ENCODE measurements at places on chromosomes 3 and 15.

DNA sequence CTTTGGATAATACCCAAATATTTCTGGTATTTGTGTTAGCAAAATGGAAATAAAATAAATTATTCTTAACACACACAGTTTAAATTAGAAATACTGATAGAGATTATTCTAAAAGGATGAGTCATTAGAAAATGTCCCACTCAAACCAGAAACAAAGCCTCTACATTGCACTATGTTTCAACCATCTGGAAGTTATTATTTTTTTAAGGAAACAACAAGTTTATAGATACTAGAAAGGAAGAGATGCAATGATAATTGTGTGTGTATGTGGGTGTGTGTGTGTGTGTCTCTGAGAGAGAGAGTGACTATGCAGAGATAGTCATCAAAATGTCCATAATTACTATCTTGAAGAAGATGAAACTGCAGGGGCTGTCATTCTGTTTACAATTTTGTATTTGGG lies 1340.5 kb downstream of the ROBO1 start:
- no peak for DNase-seq

DNA sequence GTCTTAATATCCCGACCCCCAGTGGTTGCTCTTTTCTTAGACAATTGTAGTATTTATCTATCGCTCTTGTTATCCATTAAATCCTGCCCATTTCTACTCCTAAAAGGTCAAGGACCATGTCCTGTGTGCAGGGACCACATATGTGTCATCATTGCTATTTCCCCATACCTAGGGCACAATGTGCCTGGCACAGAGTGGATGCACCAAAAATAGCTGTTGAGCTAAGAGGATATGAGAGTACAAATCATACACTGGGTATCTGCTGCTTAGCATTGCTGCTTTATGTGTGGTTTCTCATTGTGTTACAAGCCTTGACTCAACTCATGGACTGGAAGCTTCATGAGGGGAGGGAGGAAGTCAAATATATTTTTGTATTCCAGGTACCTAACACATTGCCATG lies 3.4 kb upstream of the MITF start:
- no peak for DNase-seq

- no peak for DNase-seq
Measured at GRCh38 chr3:24225385-24225950, 269.2 kb downstream of the THRB start.

- DNase-seq = no peak
Measured at GRCh38 chr3:175777495-175777894, 918.4 kb downstream of the NAALADL2 start.

DNA sequence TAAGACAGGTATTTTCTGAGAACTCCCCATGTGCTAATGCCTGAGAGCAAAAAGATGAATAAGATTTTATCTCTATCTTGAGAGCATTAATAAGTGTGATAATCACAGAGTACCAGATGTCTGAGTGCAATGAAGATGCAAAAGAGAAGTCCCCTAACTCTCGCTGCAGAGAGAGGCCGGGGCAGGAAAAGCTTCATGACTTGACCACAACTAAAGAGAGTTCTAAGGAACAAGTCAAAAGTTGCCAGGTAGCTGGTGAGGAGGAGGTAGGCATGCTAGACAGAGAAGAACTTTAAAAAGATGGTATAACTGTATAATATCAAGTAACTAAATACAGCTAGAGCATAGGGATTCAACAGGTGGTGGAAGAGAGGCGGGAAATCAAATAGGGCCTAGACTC lies 28.8 kb downstream of the MTMR10 start:
- no peak for DNase-seq

DNA sequence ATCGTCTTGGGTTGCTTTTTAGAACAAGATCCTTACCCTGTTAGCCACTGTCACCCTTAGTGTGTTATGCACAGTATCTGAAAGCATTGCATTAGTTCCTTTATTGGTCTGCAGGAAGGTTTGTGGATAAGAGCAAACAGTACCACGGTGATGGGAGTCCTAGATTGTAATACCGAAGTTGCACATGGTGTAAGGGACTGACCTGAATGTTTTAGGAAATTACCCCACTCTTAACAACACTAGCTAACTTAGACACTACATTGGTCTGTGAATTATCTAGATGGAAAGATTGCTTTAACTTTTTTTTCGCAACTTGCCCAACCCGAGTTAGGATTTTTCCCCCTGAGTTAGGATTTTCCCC lies 1.3 kb downstream of the STT3B start:
- no peak for DNase-seq

- no peak for DNase-seq
Measured at GRCh38 chr15:40011303-40011702, 27.7 kb downstream of the SRP14 start.

DNA sequence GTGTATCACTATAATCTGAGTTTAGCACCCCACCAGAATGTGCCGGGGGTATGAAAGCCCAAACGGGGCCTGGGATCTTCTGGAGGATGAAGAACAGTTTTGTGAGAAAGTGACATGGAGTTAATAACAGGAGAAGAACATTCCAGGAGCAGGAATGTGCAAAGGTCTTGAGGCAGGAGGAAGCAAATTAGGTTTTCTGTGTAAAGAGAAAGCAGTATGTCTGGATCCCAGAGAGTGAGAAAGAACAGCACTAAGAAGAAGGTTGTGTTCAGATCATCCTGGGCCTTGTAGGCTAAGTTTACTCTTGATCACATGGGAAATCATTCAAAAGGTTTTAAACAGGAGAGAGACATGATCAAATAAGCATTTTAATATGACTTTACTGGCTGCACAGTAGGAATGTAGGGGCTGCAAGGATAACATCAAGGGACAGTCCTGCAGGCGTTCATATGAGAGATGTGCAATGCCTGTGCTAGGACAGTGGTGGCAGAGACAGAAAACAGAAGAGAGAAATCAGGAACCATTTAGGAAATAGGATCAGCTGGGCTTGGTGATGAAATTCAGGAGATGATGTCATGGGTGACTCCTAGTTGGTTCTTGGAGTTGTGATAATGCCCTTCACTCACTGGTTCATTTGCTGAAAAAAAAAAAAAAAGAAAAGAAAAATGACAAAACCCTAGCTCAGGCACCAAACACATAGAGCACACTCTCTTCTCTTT lies 113.5 kb downstream of the TNIK start:
- DNase-seq = no peak

GRCh38 chr15:85494048-85494777 lies 113.8 kb downstream of the AKAP13 start:
- no peak for DNase-seq

- DNase-seq = no peak
Measured at GRCh38 chr3:13219902-13220296, 146.7 kb upstream of the IQSEC1 start.

DNA sequence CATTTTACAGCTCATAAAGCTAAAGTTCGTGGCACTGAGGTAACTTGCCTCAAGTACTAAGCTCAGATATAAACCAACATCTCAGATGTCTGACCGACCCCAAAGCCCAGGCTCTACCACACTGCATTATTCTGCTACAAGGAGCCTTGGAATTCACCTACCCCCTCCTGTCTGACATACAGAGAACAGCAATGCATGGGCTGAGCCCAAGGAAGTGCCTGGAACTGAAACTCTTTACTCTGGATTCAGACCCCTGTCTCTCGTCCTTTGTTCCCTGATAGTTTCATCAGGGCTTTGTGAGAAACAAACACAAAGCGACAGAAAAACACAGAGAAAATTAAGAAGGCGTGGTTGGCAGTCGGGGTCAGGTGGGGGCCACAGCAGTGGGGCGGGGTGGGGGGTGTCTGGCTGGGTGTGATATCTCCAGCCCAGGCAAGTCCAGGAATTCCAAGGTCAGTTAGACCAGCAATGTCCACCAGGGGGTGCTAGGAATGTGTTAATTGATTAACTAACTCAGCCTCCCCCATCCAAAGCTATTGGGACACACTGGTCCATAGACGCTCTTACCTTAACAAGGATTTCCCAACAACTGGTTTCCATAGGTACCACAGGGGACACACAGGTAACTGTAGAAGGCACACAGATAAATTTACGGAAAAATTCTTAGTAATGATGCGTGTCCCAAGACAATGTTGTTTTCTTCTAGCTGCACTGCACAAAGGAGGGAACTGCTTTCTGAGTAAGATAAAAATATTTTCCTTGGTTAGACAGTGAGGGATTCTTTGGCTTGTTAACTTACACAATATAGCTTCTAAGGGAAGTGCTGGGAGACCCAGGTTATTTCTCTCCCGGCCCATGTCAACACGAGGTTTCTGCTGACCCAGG lies 18.8 kb upstream of the SSUH2 start:
- DNase-seq = peak; percentile 7

GRCh38 chr15:53130943-53131342 lies 340.8 kb upstream of the ONECUT1 start:
- no peak for DNase-seq

- DNase-seq = no peak
Measured at GRCh38 chr3:71461114-71461513, 122.4 kb downstream of the FOXP1 start.

DNA sequence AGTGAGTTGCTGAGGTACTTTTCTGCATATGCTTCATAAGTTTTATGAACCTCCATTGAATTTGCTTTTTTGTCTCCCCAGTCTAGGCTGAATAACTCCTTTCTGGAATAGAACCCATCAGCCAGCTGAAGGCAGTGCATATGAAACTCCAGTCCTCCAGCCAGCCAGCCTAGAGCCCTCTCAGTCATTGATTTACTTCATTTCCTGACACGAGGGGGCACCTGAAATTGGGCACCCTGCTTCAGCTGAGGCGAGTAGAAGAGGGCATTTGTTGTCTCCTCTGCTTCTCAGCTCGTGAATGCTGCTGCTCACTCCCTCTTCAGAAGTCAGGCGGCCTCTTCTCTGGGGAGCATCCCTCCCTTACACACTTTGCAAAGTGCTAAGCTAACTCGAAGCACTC lies 32.5 kb downstream of the CHST2 start:
- DNase-seq = no peak

DNA sequence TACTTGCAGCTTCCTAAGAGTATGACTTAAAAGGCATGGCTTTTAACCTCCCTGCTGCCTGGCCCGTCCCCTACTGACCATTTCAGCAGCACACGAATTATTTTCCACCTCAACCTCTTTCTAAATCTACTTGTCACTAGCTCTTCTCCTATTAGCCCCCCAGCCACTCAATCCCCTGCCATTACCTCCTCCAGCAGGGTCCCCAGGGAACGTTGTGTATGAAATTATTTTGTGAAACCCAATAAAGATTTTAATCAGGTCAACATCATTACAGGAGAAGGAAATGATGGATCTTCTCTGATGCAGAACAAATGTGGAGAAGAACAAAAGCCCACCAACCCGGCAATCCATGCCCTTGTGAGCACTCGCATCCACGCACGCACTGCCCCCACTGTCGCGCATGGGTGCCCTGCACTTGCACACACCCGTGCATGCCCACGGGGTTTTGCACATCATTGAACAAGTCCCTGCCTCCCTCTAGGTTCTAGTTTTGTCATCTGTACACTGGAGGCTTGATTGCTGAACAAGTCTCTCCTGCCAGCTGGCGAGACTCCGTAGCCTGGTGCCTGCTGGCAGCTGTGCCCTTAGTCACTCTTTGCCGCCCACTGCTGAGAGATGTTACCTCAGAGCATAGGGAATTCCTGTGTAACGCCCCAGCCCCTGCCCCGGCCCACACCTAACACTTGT lies 51.6 kb downstream of the LINGO1 start:
- no peak for DNase-seq

GRCh38 chr3:71523628-71524027 lies 59.9 kb downstream of the FOXP1 start:
- no peak for DNase-seq

DNA sequence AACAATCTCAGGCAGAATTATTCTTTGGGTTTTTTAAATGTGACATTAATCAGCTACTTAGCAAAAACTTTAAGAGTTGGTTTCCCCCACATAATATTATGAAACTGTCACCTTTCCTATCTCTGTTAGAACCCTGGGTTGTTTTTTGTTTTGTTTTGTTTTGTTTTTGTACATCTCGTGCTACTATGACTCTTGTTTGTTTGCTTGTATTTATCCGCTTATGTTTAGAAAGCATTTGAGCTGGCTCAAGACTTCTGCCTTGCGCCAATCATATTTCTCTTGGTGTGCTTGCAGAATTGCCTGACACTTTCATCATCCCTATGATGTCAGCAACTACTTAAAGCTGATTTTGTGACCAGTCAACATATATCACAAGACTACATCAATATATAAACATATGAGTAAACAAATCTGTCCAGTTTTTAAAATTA lies 116.9 kb downstream of the DCLK3 start:
- DNase-seq = no peak

- no peak for DNase-seq
Measured at GRCh38 chr3:69698728-69699127, 40.5 kb upstream of the MITF start.

- no peak for DNase-seq
Measured at GRCh38 chr3:87367736-87368135, 91.4 kb upstream of the POU1F1 start.

DNA sequence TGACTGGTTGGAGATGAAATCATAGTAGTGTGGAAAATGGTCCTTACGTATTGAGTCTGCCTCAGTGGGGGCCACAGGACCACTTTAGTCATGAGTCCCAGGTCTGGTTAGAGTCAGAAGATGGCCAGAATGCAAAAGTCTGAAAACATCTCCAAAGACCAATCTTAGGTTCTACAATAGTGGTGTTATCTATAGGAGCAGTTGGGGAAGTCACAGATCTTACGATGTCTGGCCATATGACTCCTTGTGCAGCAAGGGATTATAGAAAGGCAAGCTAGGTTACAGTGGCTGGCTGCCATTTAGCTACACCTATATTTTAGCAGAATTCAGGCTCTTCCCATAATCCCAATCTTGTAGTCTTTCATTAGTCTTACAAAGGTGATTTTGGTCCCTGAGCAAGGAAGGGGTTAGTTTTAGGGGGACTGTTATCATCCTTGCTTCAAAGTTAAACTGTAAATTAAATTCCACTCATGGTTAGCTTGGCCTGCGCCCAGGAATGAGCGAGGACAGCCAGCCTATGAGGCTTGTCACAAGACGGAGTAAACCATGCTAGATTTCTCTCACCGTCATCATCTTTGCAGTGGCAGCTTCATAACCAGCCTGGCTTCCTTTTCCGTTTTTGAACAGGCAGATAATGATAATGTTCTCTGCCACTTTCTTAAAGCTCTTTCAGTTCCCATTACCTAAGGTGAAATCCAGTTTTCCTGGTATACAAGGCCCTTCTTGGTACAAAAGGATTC lies 134.1 kb downstream of the VPS8 start:
- no peak for DNase-seq

GRCh38 chr3:17554078-17554477 lies 188.4 kb downstream of the TBC1D5 start:
- DNase-seq = no peak

- DNase-seq = no peak
Measured at GRCh38 chr15:59180945-59181600, 25.6 kb upstream of the LDHAL6B start.
